NCI-H187 (cell line): ENCODE measurements at places on chromosomes 2 and 18.

GRCh38 chr2:14540015-14540414 lies 92.5 kb upstream of the LRATD1 start:
- no peak for DNase-seq

GRCh38 chr2:54240515-54241469 lies 15.2 kb downstream of the TSPYL6 start:
- no peak for DNase-seq

- DNase-seq: no peak
These were observed 322.2 kb downstream of the ZNF804A start for GRCh38 chr2:184920451-184920965.

GRCh38 chr2:59540864-59541263 lies 1012.6 kb downstream of the BCL11A start:
- no peak for DNase-seq

- DNase-seq: no peak
These were observed 36.4 kb upstream of the GAREM2 start for GRCh38 chr2:26136451-26136850.

DNA sequence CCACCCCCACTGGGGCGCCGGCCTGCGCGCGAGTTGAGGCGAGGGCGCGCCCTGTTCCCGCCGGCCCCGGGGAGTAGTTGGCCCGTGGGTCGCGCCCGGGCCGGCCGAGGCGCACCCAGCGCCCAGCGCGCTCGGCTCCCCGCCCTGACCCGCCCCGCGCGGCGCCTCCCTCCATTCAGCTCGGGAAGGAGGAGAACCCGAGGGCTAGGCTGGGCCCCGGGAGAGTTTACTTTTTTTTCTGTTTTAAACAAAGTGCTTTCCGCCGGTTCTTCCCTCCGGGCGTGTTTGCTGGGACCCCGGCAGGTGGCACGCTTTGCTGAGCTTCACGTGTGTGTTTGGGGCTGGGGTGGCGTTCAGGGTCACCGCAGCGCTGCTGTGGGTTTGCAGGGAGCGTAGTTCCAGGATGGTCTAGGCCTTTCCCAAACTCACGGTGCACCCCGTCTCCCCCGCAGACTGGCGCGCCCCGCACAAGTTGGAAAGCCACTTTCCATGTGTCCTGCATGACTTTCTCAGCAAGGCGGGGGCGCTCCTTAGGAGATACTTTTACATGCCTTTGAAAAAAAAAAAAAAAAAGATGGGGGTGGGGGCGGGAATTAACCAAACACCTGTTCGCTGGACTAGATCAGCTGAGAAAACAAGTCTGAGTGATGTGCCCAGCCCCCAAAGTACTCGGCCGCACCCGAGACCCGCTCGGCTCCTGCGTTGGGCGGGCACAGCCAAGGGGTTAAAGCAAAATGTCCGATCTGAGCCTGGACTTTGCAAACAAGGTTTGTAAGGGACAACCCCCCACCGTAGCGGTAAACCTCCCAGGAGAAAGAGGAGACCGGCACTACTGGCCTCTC lies 825 bp downstream of the ITGA6 start:
- DNase-seq: no peak

- no peak for DNase-seq
These were observed 110.1 kb downstream of the POLE4 start for GRCh38 chr2:75068546-75068945.

GRCh38 chr18:52200406-52200805 lies 139.6 kb upstream of the DCC start:
- DNase-seq: no peak

GRCh38 chr2:120323214-120323613 lies 22.7 kb upstream of the INHBB start:
- no peak for DNase-seq

GRCh38 chr18:33560686-33561370 lies 17.2 kb upstream of the ASXL3 start:
- DNase-seq: no peak

GRCh38 chr2:157789933-157790511 lies 86.1 kb downstream of the ACVR1 start:
- DNase-seq: no peak
